ENCODE measurements at places on chromosomes 11 and 22.
A peak's percentile ranks its signal among the peaks of the same experiment; 100 is the strongest.

DNA sequence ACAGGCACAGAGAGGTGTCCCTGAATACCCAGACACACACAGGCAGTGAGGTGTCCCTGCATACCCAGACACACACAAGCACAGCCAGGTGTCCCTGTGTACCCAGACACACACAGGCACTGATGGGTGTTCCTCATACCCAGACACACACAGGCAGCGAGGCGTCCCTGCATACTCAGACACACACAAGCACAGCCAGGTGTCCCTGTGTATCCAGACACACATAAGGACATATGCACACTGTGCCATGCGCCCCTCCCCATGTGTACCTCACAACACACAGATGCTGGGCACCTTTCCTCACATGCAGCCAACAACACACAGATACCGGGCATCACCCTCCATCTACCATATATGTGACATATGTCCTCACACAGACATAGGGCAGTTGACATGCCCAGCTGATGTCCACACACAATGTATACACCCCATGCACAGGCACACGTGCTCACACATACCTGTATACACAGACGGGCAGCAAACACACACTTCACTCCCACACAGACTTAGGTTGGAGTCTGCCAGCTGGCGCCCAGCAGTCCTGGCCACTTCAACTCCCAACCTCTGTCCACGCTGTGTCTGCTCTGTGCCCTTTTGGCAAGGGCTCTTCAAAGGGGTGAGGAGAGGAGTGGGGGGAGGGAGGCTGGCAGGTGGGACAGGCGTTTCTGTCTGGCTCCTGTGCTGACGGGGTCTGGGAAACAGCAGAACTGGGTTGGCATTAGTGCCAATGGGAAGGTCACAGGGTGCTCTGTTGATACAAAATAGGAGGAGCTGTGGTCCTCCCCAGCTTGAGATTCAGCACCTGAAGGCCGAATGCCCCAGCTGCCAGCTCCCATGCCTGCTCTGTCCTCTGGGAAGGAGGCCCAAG, 69.4 kb upstream of the ALX4 start:
- DNase-seq = no peak

- DNase-seq = peak; percentile 73
Observed at GRCh38 chr11:12303421-12304149, 73.8 kb upstream of the PARVA start.

- no peak for DNase-seq
Observed at GRCh38 chr11:61524446-61524845, 15.9 kb downstream of the LRRC10B start.

DNA sequence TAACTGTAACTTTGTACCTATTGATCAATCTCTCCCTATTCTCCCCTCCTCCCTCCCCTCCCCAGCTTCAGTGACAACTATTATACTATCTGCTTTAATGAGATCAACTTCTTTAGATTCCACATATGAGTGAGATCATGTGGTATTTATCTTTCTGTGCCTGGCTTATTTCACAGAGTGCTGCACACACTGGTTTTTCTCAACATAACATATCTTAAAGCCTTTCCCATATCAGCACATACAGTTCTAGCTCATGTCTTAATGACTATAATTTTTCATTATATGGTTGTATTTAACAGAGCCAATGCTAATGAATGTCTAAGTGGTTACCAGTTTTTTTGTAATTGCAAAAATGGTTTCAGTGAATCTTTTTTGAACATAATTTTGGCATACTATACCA, 340.3 kb upstream of the DDI1 start:
- DNase-seq = no peak

DNA sequence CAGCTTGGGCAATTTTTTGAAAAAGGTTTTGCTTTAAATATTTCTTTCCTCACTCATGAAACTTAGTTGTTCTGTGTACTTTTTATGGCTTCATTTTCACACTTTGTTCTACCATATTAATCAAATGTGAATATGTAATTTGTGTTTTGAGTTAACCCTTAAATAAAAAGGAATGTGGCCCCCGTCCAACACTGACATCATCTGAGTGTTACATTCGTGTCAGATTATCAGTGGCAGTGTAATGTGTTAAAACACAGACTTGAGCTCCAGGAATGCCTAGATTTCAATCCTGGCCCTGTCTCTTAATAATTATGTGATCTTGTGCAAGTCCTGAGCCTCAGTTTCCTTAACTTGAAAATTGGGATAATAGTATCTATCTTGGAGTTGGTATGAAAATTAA, 5.6 kb downstream of the RTN3 start:
- no peak for DNase-seq

DNA sequence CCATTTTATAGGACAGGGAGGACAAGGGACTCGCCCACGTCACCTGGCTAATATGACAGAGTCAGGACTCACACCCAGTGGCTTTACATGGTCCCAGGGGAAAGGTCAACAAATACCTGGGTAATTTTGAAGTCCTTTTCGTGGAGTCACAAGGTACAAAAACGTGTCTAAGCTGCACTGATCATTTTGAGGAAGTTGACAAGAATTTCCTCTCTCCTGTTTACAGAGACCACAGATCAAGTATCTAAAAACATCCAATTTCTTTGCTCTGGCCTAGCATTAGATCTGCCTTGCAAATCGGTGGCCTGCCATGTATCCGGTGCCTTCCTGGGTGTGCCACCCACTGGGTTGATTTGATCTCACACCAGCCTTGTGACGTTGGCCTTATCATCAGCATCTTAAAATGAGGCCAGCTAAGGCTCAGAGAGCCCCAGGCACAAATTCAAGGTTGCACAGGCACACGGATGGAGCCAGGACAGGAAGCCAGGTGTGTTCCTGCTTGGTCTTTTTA, 17.6 kb downstream of the GDPD5 start:
- no peak for DNase-seq

GRCh38 chr22:22933100-22933806, 45.6 kb downstream of the IGLL5 start:
- no peak for DNase-seq

- no peak for DNase-seq
Observed at GRCh38 chr11:26964339-26964738, 29.6 kb upstream of the FIBIN start.

DNA sequence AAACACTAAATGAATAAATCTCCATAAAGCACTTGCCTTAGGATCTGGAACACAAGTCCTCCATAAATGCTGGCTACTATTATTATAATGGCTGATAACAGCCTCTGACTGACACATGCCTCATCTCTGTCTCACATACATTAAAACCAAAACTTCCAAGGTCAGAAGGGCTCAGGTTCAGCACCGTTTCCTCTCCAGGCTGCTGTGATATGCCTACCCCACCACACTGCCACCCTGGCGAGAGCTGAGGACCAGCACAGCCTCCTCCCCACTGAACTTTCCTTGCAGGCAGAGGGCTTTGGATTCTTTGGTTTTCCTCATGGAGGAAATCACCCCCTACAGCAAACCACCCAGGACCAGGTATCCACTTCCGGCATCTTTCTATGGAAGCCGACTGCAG, 112.8 kb downstream of the ABTB2 start:
- DNase-seq = no peak

- DNase-seq = no peak
Observed at GRCh38 chr11:108003623-108004022, 5.1 kb upstream of the CUL5 start.

DNA sequence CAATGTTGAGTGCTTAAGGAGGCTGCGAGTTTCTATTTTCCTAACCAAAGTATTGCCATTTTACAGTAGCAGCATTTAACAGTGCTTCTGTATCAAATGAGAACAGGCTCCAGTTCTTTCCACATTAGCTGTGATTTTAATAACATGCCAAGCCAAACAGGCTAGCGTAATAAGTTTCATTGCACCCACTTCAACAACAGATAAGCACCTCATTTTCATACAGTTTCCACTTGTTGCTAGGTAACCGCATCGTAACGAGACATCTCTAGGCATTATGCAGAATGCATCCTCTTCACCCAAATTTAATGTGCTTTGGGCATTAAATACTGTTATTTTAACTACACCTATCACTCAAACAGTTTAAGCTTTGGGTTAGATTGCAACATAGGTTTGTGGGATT, 79.0 kb downstream of the CADM1 start:
- DNase-seq = no peak

DNA sequence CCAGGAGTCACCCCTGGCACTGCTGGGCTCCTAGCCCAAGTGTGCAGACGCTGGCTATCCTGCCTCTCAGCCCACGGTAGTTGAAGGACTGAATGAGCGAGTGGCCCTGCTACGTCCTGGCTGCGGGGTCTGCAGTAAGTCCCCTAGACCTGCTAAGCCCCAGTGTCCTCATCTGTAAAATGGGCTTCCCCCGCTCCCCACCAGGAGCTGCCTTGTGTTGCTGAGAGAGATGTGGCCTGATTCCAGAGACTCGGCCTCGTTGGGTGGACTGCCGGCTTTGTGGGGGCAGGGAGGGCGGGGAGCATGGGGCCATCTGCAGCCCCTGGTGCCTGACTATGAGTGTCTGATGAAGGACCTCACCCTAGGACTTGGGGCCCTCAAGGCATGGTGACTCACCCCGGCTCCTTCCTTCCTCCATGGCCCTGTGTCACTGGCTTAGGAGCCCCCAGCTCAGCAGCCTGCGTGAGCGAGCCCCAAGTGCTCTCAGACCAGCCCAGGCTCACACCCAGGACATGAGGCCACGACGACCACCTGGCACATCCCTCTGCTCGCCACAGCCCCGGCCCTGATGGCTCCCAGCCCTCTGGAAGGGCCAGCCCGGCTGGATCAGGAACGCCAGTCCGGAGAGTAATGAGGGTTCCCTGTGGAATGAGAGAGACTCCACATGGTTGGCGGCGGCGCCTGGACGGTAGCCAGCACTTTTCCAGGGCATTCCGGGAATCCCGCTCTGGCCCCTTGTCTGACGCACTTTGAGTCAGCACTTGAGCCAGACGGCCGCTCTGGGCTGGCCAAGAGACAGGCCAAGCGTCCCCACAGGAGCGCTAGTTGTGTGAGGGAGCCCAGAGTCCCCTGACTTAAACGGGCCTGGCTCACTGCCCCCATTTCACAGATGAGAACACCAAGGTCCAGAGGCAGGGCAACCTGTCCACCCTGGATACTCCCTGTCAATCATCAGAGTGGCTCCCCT, 50.5 kb upstream of the SHISAL1 start:
- peak; percentile 98 for DNase-seq

DNA sequence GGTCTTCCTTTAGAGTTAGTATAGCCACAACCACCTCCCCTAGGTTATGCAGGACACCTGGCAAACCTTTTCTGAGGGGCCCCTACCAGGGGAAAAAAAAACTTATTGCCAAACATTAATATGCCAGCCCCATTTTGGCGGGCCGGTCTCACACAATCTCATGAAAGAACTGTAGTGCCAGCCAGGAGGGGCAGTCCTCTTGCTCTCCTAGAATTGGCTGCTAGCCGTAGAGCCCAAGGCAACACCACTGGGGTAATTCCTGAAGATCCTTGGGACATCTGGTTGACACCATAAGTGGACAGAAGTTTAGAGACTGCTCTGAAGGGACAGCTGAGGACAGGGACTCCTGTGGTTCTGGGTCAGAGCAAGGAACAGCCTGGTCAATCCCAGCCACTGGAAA, 24.2 kb downstream of the NAV2 start:
- no peak for DNase-seq

GRCh38 chr11:103806130-103806895, 230.1 kb upstream of the DDI1 start:
- peak; percentile 79 for DNase-seq

- no peak for DNase-seq
Observed at GRCh38 chr11:2416765-2417164, 16.2 kb downstream of the TSSC4 start.

- no peak for DNase-seq
Observed at GRCh38 chr11:60502221-60502775, 9.7 kb downstream of the MS4A12 start.

- DNase-seq = no peak
Observed at GRCh38 chr11:116194156-116194904, 578.5 kb downstream of the BUD13 start.

GRCh38 chr11:6655790-6656583, at the start of gene DCHS1:
TSS of gene DCHS1 (minus strand) at chr11:6655809. CDS start at chr11:6641613, 14,196 bp downstream.
- DNase-seq = no peak

DNA sequence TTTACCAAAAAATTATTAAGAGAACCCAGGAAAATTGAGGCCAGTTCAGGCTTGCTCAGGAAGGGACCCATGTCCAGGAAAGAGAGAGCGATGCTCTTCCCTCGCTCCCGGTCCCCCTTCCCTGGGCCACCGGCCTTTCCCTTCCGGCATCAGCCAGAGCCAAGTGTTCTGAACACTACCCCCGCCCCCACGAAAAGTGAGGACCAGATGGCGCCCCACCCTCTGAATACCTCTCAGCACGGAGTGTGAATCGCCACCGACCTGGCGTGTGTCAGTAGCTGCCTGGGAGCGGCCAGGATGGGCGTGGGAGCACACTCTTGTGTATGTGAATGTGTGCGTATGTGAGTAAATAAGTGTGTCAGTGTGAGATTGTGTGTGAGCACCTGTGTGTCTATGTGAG, 20.2 kb downstream of the RPS6KA4 start:
- no peak for DNase-seq

- DNase-seq = no peak
Observed at GRCh38 chr11:101567071-101567470, 16.7 kb downstream of the TRPC6 start.

DNA sequence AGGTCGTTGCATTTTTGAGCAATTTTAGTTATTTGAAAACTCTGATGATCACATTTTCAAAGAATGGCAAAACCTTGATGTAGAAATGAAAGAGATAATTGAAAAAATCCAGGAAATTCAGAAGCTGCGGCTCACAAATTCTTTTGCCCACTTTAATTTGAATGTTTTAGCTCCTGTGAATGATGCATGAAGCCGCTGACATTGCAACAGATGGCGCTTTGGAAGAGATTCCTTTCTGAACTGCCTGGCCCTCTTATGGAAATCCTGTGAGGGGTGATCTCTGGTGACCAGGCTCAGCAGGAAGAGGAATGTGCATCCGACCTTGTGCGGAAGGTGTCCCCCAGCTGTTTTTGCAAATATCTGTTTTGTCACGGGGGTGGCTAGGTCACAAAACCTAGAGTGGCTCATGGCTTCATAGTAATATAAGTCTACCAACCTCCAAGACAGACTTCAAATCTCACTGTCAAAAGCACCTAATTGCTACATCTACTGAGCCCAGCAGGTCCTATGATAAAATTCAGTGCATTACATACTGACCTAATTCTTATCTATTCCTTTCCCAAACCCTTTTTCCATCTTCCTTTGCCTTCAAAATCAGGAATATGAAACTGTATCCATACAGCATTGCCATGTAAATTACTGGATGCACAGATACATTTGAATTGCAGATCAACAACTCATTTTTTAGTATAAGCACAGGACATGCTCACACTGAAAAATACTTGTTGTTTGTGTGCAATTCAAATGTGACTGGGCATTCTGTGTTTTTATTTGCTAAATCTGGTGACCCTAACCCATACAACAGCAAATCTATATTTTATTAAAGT, 412.7 kb downstream of the ETS1 start:
- peak; percentile 91 for DNase-seq

DNA sequence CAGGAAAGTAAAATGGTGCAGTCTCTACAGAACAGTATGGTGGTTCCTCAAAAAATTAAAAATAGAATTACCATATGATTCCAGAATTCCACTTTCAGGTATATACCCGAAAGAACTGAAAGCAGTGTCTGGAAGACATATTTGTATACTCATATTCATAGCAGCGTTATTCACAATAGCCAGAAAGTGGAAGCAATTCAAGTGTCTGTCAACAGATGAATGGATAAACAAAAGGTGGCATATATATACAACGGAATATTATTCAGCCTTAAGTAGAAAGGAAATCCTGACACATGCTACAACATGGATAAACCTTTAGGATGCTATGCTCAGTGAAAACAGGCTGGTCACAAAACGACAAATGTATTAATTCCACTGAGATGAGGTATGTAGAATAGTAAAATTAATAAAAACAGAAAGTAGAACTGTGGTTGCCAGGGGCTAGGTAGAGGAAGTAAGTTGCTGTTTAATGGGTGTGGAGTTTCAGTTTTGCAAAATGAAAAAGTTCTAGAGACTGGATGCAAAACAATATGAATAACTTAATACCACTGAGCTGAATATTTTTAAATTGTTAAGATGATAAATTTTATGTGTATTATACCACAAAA, 14.5 kb downstream of the SAA1 start:
- no peak for DNase-seq

Data from AG10803 (cell line).